ENCODE measurements at places on chromosomes 11 and 22.

DNA sequence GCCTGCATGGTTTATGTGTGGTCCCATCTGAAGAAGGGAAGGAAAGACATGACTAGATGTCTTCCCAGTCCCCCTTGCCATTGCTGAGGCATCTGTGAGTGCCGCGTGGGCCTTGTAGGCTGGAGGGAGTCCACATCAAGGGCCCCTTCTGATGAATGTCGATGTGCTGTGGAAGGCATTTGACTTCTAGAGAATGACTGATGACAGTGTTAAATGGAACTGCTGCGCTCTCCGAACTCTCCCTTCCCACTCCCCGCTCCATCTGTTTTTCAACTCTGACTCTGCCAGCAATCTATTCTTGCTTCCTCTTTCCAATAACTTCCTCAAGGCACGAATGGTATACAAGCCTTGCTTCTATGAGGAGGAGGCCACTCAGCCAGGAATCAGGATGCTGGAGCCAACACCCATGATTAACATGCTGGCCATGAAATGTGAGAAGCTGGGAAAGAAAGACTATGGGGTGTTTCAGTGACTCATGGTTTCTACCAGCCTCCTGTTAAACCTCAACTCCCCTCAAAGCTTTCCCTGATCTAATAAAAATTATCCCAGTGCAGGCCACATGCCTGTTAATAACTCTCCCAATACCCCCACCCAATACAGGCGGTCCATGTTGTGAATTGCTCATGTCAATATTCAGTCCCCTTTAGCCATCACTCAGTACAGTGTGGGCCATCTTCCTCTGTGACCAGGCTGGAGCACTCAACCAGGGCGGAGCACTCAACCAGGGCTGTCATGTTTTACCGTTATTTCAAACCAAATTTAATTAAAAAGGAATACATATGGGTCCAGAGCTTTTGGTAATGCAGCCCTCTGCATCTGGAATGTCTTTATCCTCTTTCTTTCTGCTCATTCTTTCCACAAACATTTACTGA, 46.4 kb upstream of the TBCEL start:
- DNase-seq: no peak

DNA sequence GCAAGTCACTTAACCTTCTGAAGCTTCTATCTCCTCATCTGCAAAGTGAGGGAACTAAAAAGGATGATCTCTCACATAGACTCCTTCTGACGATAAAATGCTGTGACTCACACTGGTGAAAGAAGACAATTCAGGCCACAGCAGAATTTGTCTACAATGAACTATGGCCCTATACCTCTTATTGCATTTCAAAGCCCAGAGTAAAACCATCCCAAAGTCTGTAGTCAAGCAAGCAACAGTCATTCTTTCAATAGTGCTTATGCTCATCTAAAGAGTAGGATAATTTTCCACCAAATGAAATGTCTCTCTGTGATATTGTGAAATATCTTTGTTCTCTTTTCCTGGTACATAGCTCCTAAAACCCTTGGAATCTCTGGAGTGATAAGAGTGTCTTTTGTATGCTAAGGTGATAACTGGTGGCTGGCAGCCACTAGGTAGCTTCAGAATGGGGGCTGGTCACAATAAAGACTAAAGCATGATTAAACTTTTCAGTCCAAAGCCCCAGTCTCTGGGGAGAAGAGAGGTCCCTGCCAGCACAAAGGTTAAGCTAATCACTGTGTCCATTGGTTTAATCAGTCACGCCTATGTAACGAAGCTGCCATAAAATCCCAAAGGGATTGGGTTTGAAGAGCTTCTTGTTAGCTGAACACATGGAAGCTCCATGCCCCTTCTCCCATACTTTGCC, 30.8 kb downstream of the SYTL2 start:
- peak; percentile 29 for DNase-seq

DNA sequence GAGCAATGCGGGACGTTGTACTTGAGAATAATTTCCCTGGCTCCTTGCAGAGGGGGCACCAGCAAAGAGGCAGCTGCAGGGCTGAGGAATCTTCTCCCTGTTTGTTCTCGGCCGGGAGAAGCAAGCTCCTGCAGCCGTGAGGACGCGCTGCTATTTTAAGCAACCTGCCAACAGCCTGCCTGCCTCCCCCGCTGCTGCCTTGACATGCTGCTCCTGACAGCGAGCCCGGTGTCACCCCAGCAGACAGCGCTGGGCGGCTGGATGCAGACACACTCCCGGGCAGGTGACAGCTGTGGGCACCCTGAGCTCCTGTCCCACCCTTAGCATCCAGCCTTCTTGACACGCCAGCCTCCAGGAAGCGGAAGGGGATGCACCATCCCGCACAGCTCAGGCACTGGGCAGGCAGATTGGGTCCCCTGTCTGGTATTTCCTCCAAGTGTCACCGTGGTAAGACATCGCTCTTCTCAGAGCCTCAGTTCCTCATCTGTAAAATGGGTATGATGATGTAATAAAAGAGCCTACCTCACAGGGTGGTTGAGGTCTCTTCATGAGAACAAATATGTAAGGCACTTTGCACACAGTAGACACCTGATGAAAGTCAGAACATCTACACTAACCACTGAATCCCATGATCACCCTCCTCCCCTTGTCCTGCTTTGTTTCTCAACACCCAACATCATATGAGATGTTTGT, 530.6 kb downstream of the MN1 start:
- no peak for DNase-seq

GRCh38 chr11:125494974-125495725, 915 bp downstream of the FEZ1 start:
- peak; percentile 75 for DNase-seq

DNA sequence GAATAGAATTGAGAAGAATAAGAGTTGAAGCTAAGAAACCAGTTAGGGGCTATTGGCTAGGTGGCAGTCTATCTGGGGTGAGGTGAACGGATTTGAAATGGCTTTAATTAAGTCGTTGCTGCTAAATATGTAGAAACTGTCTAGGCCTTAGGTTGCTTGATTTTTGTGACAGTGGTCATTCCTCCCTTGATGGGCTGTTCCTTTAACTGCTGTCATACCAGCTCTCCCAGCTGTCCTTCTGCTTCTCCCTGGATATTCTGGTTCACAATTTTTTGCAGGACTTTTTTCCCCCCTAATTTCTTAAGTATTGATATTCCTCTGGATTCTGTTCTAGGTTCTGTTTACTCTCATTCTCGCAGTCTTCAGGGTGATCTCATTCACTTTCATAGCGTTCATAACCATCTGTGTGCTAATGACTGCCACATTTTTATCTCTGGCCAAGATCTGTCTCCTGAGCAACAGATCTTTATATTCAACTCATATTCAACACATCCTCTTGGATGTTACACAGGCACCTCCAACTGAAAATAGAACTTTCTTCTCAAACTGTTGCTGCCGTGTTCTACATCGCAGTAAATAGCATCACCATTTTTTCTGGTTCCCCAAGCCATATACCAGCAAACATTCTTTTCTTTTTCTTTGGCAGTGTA, 134.1 kb downstream of the UVRAG start:
- DNase-seq: peak; percentile 46

DNA sequence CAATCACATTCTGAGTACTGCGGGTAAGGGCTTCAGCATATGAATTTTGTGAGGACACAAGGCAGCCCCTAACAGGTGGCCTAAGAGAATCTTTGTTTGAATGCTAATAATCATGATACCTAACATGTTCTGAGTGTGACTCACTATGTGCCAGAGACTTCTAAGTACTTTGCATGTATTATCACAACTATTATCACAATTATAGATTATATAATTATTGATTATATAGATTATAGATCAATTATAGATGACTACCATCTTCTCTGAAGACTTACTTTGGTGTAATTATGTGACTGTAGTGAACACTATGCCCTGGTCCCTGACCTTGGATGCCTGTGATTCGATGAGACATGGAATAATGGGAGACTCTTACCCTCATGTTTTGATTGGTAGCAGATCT, 62.6 kb downstream of the FLI1 start:
- DNase-seq: no peak

GRCh38 chr11:75577207-75577606, 15.2 kb downstream of the SERPINH1 start:
- DNase-seq: peak; percentile 75

- no peak for DNase-seq
These were observed 94.0 kb downstream of the RCN1 start for GRCh38 chr11:32184723-32185376.

DNA sequence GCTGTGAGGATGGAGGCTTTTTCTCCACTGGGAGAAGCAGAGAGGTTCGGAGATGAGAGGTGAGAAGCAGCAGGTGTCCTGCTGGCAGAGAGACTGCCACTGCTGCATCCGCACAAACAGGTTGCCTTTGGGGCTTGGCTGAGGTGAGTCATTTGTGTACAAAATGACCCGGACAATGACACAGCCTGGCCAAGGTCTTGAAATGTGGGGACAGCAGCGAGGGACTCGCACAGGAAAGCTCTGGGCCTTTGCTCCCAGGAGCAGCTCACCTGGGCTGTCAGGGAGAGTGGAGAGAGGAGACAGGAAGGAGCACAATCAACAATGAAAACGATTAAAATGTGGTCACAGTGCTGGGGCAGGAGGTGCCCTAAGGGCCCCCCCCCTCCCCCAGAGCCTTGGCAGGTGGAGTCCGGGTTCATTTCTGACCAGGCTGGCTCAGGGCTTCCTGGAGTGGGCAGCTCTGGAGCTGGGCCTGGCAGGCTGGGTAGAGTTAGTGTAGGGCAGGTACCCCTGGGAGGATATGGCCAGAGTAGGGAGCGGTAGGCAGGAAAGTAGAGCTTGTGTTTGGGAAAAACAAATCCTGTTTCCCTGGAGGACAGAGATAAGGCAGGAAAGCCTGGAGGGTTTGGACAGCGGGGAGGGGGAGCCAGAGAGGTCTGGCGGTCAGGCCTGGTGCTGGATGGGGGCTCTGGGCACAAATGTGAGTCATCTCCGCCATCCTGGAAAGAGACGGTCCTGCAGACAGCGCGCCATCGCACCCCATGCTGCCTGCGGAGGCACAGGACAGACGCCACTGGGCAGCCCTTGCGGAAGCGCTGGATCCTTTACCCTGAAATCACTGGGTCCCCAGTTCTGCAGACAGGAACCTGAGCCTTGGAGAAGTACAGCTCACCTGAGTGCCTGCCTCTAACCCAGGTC, 37.8 kb upstream of the CELSR1 start:
- no peak for DNase-seq

DNA sequence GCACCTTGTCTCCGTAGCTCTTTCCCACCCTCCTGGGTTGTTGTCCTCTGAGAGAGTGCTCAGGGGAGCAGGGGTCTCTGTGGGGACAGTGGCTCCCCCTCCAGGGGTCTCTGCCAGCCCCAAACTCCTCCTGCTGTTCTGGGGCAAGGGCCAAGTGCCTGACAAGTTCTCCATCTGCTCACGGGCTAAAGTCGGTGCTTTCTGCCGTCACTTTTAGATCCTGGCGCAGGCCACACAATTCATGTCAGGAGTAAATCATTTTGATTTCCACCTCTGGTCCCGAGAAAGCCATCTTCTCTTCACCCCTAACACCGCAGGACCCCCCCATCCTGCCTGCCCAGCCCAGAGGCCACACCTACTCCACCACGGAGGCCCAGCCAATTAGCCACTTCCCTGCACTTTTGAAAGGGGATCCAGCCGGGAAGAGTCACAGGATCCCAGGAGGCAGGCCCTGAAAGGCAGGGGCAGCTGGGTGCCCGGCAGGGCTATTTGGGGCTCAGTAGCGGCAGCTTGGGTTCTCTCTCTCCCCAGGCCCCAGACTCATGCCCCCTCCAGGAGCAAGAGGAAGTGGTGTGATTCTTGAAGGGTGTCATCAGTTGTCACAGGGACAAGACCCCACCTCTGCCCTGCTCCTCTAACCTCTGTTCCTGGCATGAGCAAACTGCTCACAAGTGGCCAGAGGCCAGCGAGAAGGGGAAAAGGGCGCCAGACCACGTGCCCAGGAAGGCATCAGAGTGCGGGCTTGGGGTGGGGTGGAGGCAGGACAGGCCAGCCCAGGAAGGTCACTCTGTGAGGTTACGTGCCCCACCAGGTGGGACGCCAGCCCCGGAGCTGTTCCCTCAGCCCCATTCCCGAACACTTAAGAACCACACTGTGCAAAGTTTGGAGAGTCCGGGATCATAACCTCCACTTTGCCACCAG, 1.3 kb downstream of the MACROD1 start:
- no peak for DNase-seq

Measured in adipocyte (in vitro differentiated cells).